NCI-H1417 (cell line): ENCODE measurements at places on chromosomes 16 and 17.
A peak's percentile ranks its signal among the peaks of the same experiment; 100 is the strongest.

DNA sequence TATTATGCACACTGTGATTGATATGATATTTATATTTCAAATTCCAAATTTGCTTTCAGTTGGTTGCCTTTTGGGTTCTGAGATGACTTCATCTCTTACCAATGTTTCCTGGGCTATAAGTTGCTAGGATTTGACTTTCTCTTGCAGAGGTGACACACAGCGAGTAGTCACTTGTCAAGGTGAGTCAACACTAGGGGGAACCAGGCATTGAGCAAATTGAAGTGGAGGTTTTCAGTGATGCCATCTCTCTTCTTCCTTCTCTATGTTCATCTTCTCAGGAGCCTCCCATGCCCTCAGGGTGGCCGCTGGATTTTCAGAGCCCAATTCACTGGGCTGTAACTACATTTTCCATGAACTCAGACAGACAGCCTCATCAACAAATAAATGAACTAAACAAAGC is 6.0 kb upstream of the CPD start:
- DNase-seq, result no peak

DNA sequence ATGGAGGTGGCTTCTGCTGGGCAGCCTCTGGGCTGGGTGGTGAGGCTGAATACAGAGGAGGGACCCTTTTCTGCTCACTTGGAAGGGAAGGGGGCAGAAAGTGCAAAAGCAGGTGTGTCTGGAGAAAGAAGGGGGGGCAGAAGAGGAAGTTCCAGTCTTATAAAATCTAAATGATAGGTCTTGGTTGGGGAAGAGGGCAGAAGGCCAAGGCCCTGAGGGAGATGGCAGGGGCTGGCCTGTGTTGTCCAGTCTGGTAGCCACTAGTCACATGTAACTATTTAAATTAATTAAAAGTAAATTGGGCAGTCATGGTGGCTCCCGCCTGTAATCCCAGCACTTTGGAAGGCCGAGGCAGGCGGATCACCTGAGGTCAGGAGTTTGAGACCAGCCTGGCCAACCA is 2.5 kb upstream of the CAMKK1 start:
- DNase-seq, result no peak

DNA sequence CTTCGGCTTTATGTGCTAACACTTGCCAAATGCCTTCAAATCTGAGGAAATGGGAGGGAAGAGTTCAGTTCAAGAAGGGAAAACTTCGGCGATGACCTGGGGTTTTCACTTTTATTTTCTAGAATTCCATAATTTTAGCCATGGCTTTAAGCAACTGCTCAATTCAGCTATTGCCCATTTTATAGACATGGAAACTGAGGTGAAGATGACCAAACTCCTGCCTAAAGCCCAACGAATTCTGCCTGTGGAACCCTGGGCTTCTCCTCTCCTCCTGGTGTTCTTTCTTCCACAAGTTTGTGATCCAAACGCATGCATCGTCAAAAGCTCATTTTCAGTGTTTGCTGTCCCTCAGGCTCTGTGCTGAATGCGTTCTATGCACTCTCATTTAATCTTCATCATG is 49.4 kb upstream of the NDRG4 start:
- no peak for DNase-seq

GRCh38 chr17:64355536-64356303 is 34.9 kb downstream of the PECAM1 start:
- DNase-seq, result no peak

GRCh38 chr16:30551781-30552180 is 6.4 kb downstream of the ZNF764 start:
- DNase-seq, result no peak

- peak; percentile 34 for DNase-seq
Observed at GRCh38 chr16:13070268-13070667, 168.9 kb downstream of the SHISA9 start.

DNA sequence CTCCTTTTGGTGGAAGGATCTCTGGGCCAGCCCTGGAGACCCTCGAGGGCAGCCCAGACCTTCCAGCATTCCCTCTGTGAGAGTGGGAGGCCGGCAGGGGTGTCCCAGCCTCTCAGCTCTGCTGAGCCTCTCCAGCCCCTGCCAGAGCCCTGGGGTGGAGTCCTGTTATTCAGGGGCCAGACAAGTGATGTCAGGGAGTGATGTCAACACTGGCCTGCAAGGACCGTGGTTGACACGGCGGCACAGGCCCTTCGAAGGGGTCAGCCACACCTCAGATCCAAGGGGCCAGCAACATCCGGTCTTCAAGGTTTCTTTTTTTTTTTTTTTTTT is 231.2 kb downstream of the KATNIP start:
- no peak for DNase-seq

DNA sequence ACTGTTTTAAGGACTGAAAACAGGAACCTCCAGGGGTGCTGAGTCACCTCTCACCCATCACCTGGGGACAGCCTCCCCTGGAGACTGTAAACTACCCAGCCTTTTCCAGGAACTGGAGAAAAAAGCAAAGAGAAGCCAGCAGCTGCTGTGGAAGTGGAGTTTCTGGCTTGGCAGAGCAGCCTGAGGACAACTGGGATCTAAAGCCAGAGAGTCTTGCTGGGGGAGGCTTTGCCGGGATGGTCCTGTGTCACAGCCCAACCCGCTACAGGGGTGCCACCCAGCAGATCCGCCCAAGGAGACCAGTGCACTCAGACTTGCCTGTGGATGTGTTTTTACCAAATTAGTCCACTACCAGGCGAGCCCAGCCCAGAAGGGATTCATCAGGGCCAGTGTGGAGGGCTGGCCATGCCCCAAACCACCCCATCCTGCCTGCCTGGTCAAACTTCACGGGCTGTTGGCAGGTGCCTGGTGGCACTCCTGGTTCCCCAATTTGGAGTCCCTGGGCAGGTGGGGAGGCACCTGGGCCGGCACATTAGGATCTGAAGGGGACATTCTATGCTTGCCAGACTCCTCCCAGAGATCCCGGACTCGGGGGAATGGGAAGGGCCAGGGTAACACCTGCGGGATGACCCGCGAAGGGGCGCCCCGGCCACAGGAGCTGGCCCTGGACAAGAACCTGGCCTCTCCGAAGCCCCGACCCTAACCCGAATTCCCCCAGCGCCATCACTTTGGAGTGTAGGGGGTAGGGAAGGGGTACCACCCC is 771 bp downstream of the MSRB1 start:
- DNase-seq, result no peak

DNA sequence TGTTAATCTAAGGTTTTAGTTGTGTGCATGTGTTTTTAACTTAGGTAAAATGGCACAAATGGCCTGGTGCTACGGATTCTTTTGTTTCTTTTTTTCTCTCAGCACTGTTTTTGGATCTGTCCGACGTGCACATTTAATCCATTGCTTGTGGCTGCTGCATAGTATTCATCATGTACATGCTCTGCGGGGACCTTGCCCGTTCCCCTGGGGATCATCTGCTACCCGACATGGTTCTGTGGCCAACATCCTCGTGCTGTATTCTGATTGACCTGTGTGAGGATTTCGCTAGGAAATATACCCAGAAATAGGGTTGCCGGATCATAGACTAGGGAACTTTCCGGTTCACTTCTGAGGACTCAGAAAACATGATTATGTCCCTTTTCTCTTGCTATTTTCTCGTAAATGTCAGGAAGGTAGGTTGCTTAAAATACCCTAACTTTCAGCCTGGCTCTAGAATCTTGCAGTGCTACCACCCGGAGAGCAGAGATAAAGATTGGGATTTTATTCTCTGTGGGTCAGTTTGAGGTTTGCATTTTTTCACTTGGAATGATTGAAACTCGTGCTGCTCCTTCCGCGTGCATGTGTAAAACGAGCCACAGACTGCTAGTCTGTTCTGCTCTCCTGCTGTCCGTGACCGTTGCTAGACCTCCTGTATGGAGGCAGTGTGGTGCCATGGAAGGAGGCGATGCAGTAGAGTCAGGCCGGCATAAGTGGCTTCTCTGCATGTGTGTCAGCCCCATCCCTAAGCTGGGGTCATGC is 42.9 kb downstream of the LDHD start:
- DNase-seq, result no peak

DNA sequence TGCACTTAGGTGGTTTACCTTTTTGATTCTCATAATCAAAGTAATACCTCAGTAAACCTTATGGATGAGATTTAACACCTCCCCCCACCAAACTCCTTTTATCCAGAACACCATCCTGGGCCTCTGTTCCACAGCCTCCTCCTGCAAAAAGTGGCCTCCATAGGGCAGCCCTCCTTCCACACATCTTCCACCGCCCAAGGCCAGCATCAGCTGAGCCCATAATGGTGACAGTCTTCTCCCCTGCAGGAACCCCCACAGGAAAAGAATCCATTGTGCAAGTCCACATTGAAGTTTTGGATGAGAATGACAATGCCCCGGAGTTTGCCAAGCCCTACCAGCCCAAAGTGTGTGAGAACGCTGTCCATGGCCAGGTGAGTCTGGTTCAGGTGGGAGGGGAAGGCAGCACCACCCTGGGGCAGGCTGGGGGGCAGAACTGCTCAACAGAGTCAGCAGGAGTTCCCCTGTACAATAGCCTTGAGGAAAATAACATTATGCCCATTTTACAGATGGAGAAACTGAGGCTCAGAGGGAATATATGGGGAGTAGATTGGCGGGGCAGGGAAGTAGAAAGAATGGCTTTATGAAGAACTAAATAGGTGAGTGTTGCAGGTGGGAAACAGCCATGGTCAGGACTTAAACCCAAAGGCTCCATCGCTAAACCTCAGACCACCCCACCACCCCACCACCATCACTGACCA is 29.2 kb upstream of the BEAN1 start:
- no peak for DNase-seq

GRCh38 chr17:81397314-81398175 is 2.3 kb downstream of the BAHCC1 start:
- DNase-seq, result peak; percentile 75

DNA sequence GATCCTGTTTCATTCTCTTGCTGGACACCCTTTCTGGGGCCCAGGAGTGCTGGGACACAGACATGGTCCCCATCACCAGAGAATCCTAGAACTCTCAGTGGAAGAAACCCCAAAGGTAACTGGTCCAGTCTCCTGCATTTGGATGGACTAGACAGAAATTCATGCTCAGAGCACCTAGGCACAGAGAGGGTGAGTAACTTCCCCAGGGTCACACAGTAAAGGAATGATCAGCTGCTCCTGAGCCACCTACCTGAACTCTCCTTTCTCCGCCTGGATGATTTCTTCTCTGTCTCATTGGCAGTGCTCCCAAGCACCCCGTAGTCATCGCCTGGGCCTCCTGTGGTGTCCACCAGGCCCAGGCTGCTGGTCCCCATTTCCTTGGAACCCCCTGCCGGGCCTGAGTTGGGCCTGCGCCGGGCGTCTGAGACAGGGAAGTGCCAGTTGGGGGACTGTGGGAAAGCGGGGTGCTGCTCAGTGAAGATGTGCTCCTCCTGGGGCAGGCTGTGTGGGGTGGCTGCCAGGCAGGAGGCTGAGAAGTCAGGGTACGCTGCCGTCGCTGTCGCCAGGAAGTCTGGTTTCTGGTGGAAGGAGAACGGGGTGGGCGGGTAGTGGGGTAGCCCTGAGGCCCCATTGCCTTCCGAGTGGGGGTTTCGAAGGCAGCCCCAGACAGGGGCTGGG is 767 bp downstream of the MEOX1 start:
- no peak for DNase-seq

DNA sequence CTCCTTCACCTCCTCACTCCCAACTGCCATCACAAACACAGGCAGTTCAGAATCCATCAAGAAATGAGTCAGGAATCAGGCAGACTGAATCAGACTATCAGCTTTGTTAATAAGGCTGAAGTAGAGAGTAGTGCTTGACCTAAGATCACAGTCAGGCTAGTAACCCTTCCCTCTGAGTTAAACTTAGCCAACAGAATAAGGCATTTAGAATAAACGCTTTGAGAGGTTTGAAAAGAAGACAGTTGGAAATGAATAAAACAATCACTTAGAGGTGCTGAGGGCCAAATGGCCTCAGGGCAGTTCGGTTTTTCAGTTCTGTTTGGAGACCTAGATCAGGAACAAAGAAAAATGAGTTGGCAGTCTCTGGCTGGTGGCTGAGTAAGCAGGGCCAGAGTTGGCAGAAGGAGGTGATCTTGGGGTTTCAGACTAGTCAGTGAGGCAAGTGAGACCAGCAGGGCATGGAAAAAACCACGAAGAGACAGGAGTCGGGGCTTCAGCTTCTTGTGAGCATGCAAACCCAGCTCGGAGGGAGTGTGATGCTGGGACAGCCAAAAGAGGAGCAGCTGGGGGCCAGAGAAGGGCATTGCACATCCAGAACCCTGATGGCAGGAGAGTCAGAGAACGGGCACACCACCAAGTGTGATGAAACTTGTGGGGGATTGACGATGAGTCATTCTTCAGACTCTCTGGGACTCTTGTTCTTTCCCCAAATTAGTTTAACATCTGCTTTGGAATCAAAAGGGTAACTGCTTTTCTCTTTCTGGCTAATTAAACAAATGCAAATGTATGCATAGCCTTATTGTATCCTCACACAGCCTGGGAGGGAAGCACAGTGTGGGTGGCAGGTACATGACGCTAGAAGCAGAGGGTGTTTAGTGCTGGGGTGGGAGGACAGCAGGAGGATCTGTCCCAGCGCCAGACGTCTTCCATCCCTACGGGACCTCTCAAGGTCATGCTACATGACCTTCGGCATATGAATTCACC is 54.8 kb downstream of the SPECC1 start:
- DNase-seq, result no peak

GRCh38 chr17:35708951-35709350 is 22.5 kb upstream of the RASL10B start:
- DNase-seq, result no peak
